ENCODE measurements at places on chromosomes 2 and 18. TPM values are rescaled to one million over a fixed set of nuclear protein-coding genes. Genes with fewer than 3 reads are reported as not detected.

Gene HRH4
- 0.24 TPM for total RNA-seq

Gene GTF2A1L
- not detected for total RNA-seq

Gene AKAIN1
- 1.1 TPM for total RNA-seq

Gene RIT2
- not detected for total RNA-seq

Gene RAD51AP2
- 0.12 TPM for total RNA-seq

Gene ATP6V1B1
- 8.6 TPM for total RNA-seq

Gene HSBP1L1
- 25.0 TPM for total RNA-seq

Gene IL36A
- total RNA-seq: not detected

Gene UGT1A4
- total RNA-seq: not detected

Gene NCKAP1
- total RNA-seq: 104 TPM

Gene GALNT3
- total RNA-seq: 28.8 TPM

- DNase-seq: no peak
These were observed 351.9 kb downstream of the LRRTM1 start for GRCh38 chr2:79952616-79953015.

DNA sequence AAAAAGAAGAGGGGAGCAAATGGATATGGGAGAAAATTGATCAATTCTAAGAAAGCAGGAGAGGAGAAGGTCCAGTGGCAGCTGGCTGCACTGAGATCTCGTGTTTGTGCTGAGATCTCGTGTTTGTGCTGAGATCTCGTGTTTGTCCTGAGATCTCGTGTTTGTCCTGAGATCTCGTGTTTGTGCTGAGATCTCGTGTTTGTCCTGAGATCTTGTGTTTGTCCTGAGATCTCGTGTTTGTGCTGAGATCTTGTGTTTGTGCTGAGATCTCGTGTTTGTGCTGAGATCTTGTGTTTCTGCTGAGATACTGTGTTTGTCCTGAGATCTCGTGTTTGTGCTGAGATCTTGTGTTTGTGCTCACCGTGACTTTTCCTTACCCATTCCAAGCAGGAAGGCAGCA is 254.4 kb downstream of the BCL2 start:
- no peak for DNase-seq

DNA sequence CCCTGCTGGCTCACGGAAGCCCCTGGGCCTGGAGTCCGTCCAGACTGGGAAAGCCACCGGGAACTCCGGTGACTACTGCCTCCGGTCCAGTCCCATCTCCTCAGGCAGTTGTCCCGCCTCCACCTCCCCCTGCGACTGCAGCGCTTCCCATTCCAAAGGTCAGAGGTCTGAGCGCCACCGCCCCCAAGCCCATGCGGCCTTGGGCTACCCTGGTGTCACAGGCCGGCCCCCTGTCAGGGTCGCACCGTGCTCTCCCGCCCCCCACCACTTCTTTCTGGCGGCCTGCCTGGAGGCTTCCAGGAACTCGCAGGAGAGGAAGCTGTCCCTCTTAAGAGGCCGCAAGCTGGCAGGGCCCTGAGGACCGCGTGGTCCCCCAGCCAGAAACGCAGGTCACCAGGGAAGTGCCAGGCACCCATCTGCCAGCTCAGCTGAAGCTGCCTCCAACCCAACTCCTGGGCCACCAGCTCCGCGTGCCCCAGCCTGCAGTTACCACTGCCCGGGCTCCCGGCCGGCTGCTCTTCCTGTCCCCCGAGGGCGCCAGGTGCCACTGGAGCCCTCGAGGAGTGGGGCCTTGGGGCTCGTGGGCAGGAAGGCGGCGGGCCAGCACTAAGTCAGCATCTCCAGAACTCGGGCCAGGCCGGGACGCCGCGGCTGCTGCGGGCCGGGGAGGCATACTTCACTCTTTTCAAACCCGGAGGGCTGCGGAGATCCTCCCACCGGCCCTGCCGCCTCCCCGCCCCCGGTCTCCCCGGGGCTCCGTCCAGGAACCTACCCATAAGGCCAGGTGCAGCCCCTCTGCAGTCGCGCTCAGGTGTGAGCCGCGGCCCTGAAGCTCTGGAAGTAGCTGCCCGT is 83.3 kb upstream of the POMC start:
- peak; percentile 79 for DNase-seq

- DNase-seq: no peak
These were observed 511.4 kb downstream of the BCL11A start for GRCh38 chr2:60042023-60042422.

DNA sequence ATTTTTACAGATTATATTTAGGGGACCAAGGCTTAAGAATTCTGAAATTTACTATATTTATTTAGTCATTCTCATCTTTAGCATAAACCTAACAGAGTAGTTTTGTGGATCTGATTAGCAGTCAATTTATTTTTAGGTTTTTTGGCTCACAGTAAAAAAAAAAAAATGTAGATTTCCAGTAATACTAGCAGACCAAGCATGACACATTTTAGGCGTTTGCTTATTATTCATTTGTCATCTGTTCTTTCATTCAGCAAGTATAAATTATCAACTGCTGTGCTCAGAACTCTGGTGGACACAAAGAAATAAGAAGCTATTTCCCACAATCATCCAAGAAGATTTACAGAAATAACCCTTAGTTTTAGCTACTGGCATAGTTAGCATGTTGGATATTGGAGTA is 20.6 kb downstream of the PDE1A start:
- no peak for DNase-seq

GRCh38 chr18:72630991-72631390 is 86.8 kb upstream of the CBLN2 start:
- DNase-seq: no peak

- DNase-seq: no peak
These were observed 24.8 kb downstream of the SANBR start for GRCh38 chr2:61090386-61090921.

DNA sequence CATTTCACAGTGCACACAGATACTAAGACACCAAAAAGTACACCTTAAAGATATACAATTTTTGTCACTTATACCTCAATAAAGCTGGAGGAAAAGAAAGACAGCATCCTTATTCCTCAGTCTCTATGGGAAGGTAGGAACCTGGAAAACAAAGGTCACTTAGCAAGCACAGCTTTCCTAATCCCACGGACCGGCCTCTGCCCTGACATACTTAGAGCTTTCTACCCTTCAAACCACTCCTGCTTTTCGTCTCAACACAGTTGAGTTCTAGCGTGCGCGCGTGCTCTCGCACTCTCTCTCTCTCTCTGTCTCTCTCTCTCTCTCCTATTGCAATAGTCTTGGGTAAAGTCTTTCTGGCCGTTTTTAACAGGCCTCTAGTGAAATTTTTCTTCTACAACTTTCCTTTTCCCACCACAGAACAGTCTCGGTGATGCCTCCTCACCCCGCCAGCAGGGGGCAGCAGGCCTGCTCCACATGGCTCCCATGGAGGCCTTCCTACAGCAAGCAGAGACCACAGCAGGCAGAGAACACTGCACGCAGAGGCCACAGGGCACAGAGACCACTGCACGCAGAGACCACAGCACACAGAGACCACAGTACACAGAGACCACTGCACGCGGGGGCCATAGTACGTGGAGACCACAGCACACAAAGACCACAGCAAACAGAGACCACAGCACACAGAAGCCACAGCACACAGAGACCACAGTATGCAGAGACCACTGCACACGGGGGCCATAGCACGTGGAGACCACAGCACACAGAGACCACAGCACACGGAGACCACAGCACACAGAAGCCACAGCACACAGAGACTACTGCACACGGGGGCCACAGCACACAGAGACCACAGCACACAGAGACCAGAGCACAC is 106.9 kb downstream of the FBXO15 start:
- no peak for DNase-seq

DNA sequence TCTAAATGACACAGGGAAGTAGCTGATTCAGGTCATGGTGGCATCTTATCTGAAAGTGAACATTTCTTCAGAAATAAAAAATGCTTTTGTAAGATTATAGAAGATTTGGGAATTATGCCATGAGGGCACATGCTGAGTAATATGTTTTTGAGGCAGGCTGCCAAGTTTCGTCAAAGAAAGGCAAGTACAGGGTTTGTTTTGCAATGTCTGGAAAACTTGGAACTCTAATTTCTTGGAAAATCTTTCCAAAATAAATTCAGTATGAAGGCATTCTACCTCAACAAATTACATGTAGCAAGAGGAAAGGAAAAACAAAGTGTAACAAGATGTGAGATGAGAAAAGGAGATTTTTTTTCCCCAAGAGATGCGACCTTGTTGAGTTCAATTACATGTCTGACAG is 167.7 kb downstream of the PLCL1 start:
- DNase-seq: no peak

DNA sequence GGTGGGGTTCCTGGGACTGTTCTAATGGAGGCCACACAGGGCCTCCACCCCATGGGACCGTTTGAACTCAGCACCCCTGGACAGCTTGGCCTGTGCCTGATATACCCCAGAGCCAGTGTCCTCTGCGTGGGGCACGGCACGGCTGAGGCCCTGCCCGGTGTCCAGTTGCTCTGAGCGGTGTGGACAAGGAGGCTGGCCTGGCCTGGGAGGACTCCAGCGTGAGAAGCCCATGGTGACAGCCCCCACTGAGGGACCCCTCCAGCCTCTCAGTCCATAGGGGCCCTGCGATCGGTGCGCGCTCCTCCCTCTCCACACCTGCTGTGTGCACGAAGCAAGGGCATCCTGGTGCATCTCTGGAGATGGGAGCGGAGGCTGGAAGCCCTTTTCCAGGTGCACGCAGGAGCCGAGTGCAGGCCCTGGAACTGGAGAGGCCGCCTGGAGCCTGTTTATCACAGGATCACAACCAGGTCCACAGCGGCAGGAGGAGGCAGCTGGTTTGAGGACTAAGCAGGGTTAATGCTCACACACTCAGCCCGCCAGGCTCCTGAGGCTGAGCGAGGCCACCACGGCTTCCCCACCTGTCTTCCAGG is 120.2 kb downstream of the PTGR3 start:
- peak; percentile 59 for DNase-seq

DNA sequence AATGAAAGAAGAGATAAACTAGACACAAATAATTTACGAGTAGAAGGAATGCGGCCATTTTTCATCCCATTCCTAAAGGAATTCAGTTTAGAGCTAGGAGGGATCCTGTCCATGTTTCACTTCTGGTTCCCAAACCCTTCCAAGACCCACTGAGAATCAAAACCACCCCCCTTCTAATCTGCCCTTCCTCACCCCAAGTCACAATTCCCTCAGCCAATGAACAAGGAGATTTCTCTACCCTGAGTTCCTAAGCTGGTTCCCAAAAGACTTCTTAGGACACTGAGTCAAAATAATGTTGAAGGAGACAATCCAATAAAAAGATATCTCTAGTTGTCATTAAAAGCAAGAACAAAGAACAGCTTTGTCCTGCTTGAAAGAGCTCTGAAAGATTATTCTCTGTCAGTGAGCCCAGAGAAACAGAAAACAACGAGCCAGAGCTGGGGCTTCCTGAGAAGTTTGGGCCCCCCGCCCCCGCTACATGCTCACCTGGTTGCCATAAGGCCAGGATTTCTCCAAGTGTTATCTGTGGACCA is 45.7 kb downstream of the STK39 start:
- no peak for DNase-seq

DNA sequence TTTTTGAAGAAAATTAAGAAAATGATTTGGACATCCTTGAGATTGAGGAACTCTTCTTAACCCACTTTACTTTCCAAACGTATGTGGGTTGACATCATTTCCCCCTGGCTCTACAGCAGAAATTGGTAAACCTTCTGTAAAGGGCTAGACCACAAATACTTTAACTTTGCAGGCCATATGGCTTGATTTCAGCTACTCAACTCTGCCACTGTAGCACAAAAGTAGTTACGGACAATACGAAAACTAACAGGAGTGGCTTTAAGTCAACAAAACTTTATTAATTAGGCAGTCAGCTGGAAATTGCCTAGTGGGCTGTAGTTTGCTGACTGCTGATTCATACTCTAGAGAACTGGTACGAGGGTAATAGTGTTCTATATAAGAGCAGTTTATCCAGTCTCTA is 83.2 kb upstream of the DTNB start:
- no peak for DNase-seq

DNA sequence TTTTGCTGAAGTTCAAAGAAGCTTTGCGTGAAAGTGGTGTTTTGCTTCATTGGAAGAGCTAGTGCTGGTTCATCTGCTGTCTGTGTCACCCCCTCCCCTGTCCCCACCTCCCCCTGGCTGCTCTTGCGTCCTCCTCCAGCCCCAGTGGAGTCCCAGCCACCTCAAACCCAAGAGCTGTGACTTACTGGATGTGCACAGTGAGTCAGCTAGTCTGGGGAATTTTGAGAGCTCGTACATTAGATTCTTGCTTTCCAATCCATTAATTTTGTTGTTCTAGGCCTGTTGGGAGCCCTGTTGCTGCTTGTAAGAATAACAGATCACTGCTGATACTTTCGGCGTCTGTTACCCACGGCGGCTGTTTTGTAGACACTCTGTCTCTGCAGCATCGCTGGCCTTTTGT is 412.1 kb downstream of the TSN start:
- DNase-seq: no peak

GRCh38 chr2:187354661-187355060 is 93.4 kb downstream of the CALCRL start:
- no peak for DNase-seq

DNA sequence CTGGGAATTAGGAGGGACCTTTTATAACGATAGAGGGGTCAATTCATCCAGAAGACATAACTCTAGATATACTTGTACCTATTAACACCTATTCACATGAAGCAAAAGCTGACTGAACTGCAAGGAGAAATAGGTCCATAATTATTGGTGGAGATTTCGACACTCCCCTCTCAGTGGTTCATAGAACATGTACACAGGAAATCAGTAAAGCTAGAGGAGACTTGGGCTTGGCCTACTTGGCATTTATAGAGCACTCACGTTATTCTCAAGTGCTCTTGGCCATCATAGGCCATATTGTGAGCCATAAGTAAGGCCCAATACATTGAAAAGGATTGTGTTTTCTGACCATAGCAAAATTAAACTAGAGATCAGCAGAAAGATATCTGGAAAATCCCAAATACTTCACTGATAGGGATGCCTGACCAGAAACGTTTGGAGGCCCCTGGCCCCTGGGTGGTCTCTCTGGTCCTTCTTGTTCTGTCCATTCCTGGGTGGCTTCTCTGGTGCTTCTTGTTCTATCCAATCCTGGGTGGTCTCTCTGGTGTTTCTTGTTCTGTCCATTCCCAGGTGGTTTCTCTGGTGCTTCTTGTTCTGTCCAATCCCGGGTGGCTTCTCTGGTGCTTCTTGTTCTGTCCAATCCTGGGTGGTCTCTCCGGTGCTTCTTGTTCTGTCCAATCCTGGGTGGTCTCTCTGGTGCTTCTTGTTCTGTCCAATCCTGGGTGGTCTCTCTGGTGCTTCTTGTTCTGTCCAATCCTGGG is 49.0 kb downstream of the SNED1 start:
- DNase-seq: peak; percentile 11

DNA sequence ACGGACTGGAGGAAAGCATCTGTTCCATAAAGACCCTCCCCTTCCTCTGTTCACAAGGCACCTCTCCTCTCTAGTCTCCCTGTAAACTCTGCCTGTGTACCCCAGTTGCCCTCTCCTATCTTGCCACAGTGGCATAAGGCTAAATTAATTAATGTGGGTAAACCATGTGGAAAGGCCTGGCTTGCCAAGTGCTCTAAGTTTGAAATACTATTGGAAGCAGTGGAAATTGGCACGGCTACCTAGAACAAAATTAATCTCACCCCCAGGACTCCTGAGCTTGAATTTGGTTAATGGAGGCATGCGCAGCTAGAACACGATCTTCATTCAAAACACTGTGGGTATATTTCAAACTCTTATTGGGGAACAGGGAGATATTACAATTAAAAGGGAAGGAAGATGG is 19.2 kb upstream of the SLC14A2 start:
- DNase-seq: no peak

GRCh38 chr2:60532421-60532820 is 21.0 kb downstream of the BCL11A start:
- DNase-seq: no peak

Data from type B pancreatic cell (in vitro differentiated cells).